Activated CD8-positive, alpha-beta T cell treated with anti-CD3 and anti-CD28 coated beads, Interleukin-2, amount 10 ng/mL, durations not matched to agents 7 days and 5 days (primary cell): ENCODE measurements at places on chromosomes 1 and 21. TPM values are rescaled to one million over a fixed set of nuclear protein-coding genes. Genes with fewer than 3 reads are reported as not detected.
A peak's percentile ranks its signal among the peaks of the same experiment; 100 is the strongest.

DNA sequence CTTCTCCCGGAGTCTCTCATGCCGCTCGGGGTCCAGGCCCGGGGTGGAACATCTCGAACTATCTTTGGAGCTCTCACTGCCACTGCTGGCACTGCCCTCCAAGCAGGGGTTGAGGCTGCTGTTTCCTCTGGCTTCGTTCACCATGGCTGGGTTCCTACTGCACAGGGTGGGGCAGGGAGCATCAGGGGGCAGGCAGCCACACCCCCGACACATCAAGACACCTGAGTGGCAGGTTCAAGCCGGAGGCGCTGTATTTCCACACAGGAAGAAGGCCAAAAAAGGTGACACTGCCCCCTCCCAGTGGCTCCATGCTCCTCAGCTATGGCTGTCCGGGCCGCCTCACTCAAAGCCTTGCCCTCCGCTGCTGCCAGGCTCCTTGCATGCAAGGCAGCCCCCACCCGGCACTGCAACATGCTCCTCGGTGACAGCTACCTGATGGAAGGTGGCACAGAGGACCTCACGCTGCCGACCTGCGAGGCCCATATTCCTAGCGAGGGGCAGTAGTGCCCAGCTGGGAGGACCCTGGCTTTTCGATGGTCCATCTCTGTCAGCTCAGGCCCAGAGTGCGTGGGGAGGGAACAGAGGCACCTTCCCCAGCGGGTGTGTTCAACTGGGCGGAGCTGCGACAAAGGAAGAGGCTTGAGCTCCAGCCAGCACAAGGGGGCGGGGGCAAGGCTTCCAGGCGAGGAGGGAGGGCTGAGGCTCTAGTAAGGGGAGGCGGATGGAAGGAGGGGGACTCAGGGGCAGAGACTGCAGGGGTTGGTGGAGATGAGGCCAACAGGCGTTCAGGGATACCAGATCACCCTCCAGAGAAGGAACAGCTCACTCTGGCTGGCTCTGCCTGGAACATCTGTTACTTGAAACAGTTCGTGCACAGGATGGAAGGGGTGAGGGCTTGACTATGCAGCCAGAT, 2.5 kb downstream of the MTHFR start:
- H3K36me3 ChIP-seq, result peaks cover 38% of the 10 kb centered on the region
- H3K4me3 ChIP-seq, result peak overlapping the region; percentile 97
- H3K27ac ChIP-seq, result peak overlapping the region; percentile 88

DNA sequence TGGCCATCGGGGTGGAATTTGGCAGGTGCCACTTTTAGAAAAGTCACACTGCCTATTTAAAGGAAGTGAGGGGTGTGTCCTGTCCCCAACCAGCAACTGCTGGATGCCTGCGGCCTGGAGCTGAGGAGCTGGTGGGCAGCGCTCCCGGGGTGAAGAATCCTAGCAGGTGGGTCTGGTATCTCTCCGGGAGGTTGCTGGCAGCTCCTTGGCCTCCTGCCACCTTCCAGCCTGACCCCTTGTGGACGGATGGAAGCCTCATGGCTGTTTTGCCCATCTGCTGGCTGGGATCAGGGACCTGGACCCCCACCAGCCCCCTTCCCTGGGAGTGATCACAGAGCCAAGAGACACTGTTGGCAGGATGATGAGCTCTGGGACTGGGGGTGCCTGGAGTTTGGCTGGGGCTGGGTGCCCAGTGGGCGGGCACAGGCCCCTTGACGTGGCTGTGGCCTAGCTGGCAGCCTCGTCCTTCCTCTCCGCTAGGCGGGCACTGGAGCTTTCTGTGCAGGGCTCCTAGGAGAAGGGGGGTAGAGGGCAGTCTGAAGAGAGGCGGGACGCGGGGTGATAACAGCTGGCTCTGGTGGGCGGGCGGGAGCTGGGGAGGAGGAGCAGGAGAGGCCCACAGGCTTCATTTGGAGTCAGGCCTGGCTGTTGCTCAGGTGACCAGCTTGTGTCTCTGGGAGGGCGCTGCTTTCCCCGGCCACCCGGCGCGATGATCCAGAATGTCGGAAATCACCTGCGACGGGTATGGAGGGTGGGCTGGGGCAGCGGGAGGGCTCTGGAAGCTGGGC, at the start of gene ACOT11:
Gene ACOT11, plus strand, starts transcription at position 628 of the 788 bp plus-strand sequence. Its CDS starts 82 bp downstream, at position 710.
- H3K36me3 ChIP-seq, result no peaks in the 10 kb centered on the region
- H3K4me3 ChIP-seq, result no peak within 1 kb of the TSS
- DNase-seq, result no peak
- H3K4me1 ChIP-seq, result peaks cover 5% of the 10 kb centered on the region
- H3K27me3 ChIP-seq, result peaks cover 2% of the 10 kb centered on the region

The PLXNA2 gene
- total RNA-seq, result 0.84 TPM

- DNase-seq, result no peak
- H3K36me3 ChIP-seq, result no peaks in the 10 kb centered on the region
- H3K27ac ChIP-seq, result no peak overlapping the region
- no peak overlapping the region for H3K4me3 ChIP-seq
- no peaks in the 10 kb centered on the region for H3K4me1 ChIP-seq
- peaks cover 13% of the 10 kb centered on the region for H3K27me3 ChIP-seq
Observed at GRCh38 chr1:83928396-83928795, 70.5 kb downstream of the TTLL7 start.

The PDZK1IP1 gene
- not detected for total RNA-seq

GRCh38 chr1:32496127-32496526, 31.3 kb downstream of the ZBTB8B start:
- no peaks in the 10 kb centered on the region for H3K36me3 ChIP-seq
- H3K27me3 ChIP-seq, result peaks cover 37% of the 10 kb centered on the region
- no peak overlapping the region for H3K4me3 ChIP-seq
- no peak for DNase-seq
- H3K27ac ChIP-seq, result no peak overlapping the region

The VWA5B1 gene
- not detected for total RNA-seq

The TMEM201 gene
- 21.1 TPM for total RNA-seq

- no peaks in the 10 kb centered on the region for H3K4me1 ChIP-seq
- no peak overlapping the region for H3K27ac ChIP-seq
- H3K4me3 ChIP-seq, result no peak overlapping the region
- no peak for DNase-seq
- H3K36me3 ChIP-seq, result no peaks in the 10 kb centered on the region
Observed at GRCh38 chr1:243896313-243896712, 46.3 kb upstream of the AKT3 start.

DNA sequence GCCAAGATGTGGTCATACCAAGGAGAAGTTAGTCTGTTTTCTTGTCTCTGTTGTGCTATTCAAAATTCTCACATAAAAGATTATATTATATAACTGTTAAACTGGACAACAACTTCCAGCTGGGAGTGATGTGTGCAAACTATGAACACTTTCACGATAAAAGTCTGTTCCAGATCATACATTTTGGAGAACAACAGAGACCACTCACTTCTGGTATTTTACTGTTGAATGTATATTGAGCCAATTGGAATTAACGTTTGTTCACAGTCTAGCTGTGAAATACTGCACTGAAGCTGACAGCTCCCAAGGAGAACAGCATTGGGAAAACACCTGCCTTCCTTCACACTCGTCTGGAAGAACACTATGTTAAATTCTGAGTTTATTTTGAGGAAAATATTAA, 860 bp upstream of the SHCBP1L start:
- DNase-seq, result no peak
- H3K27me3 ChIP-seq, result peaks cover 22% of the 10 kb centered on the region
- H3K4me3 ChIP-seq, result no peak overlapping the region
- H3K4me1 ChIP-seq, result peaks cover 5% of the 10 kb centered on the region
- no peaks in the 10 kb centered on the region for H3K36me3 ChIP-seq
- H3K27ac ChIP-seq, result no peak overlapping the region

The SLC30A1 gene
- total RNA-seq, result 14.5 TPM

DNA sequence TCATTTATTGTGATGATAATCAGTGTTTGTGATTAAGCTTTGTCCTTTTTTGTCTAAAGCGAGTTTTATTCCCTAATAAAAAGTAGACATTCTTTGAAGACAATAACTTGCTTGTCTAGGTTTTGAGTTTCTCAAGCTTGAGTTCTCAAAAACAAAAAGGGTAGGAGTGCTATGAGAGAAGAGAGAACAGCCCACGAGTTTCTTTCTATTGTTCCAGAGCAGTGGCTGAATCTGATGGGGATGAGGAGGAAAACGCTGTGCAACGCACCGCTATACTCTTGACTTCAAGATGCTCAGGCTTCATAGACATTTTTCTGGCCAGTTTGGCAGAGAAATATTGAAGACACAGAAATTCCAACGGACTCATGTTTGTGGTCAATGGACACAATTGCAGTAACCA, 669.8 kb upstream of the B3GALT2 start:
- H3K36me3 ChIP-seq, result no peaks in the 10 kb centered on the region
- H3K4me3 ChIP-seq, result no peak overlapping the region
- no peak overlapping the region for H3K27ac ChIP-seq
- no peak for DNase-seq

The LCE6A gene
- total RNA-seq, result not detected

DNA sequence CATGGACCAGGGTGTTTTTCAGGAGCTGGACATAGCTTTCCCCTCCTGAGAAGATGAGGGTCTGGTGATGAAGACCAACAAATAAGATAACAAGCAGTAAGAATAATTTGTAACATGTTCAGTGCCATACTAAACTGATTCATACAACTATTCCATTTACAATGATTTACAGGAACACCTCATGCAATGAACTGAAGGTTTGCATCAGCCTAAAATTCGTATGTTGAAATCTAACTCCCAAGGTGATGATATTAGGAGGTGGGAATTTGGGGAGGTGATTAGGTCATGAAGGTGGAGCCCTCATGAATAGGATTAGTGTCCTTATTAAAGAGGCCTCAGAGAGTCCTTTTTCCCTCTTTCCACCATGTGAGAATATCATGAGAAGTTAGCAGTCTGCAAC, 15.9 kb upstream of the NIBAN1 start:
- H3K4me1 ChIP-seq, result no peaks in the 10 kb centered on the region

DNA sequence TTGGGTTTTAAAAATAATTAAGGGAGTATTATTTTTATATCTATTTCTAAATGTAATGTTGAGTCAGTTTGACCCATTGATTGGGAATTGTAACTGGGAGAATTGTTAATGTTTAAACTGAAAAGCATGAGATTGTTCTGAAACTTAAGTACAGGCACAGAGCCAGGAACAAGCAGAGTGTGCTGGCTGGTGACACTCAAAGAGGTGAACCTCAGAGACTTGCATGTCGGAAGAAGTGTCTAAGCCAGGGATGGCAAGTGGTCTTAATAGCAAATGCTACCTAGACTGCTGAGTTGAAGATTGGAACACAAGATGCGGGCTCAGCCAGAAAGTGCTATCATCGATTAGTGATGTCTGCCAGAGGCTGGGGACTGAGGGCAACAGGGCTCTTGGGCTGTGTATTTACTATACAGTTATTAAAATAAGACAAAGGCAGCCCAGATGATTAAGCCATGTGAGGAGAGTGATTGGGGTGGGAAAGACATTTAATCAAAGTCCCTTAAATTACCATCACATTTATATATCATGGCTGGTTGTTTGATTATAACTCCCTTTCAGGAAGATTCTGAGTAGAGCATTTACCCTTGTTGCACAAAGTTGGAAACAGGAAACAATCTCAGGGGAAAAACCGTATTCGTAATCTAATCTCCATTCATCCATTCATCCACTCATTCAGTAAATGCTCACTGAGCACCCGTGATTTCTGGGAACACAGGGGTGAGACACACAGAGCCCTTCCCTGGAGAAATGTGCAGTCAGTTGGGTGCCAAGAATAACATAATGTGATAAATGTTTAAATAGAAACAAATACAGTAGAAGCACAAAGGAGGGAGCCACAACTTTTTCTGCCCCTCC, 42.8 kb downstream of the C8A start:
- H3K36me3 ChIP-seq, result no peaks in the 10 kb centered on the region

The AGMAT gene
- total RNA-seq, result 10.4 TPM

- DNase-seq, result no peak
- no peaks in the 10 kb centered on the region for H3K36me3 ChIP-seq
- no peak overlapping the region for H3K27ac ChIP-seq
- no peaks in the 10 kb centered on the region for H3K27me3 ChIP-seq
Observed at GRCh38 chr21:42156690-42157605, 62.0 kb upstream of the ABCG1 start.

DNA sequence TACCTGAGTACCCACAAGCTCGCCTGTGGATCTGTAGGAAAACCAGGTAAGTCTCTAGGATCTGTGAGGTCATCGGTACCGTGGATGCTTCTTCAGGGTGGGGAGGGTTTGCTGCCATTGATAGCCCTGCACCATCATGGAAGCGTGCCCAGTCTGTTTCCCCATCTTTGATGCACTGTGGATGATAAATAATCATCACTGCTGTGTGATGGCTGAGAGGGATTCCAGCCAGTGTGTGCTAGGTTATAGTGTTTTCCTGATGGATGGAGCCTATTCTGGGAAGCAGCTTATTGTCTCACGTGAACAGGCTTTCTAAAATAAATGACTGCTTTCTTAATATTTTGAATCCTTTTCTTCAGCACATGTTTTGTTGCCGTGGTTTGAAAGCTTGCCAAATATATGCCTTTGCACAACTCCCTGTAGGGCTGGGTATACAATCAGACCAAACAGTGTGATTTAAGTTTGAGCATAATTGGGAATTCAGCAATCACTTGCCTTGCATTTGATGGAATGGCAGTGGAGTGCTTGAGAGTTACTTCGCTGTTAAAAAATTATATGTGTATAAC, 113.8 kb downstream of the CAMTA1 start:
- H3K36me3 ChIP-seq, result no peaks in the 10 kb centered on the region
- no peak overlapping the region for H3K27ac ChIP-seq
- peaks cover 2% of the 10 kb centered on the region for H3K27me3 ChIP-seq
- no peaks in the 10 kb centered on the region for H3K4me1 ChIP-seq
- no peak for DNase-seq

DNA sequence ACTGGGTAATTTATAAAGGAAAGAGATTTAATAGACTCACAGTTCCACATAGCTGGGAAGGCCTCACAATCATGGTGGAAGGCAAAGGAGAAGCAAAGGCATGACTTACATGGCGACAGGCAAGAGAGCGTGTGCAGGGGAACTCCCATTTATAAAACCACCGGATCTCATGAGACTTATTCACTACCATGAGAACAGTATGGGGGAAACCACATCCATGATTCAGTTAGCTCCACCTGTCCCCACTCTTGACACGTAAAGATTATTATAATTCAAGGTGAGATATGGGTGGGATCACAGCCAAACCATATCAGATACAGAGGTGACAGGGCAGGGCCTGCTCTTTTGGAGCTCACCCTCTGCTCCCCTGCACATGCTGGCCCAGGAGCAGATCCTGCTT, 31.4 kb upstream of the TMEM61 start:
- H3K36me3 ChIP-seq, result no peaks in the 10 kb centered on the region
- no peaks in the 10 kb centered on the region for H3K27me3 ChIP-seq
- H3K27ac ChIP-seq, result no peak overlapping the region
- peaks cover 29% of the 10 kb centered on the region for H3K4me1 ChIP-seq

DNA sequence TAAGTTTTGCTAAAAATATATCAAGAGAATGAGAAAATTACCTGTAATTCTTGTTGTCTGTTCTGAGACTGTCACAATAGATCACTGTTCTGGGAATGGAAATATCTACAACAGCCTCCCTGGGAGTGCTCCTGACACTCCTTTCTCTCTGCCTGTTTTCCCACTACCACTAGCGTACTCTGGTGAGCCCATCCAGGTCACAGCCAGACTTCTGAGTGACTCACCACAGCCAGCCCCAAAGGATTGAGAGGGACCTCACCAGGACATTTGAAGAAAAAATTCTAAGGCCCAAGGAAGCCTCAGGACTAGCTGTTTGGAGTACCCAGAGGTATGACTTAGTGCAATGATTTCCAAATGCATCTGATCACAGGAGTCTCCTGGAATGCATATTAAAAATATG, 39.0 kb upstream of the TADA1 start:
- H3K27me3 ChIP-seq, result peaks cover 25% of the 10 kb centered on the region
- DNase-seq, result no peak
- H3K27ac ChIP-seq, result no peak overlapping the region
- no peak overlapping the region for H3K4me3 ChIP-seq
